Midbrain (tissue), 1 donor: ENCODE measurements at places on chromosomes 4 and X.

GRCh38 chr4:61559396-61559795, 359.3 kb downstream of the ADGRL3 start:
- no peak for DNase-seq

DNA sequence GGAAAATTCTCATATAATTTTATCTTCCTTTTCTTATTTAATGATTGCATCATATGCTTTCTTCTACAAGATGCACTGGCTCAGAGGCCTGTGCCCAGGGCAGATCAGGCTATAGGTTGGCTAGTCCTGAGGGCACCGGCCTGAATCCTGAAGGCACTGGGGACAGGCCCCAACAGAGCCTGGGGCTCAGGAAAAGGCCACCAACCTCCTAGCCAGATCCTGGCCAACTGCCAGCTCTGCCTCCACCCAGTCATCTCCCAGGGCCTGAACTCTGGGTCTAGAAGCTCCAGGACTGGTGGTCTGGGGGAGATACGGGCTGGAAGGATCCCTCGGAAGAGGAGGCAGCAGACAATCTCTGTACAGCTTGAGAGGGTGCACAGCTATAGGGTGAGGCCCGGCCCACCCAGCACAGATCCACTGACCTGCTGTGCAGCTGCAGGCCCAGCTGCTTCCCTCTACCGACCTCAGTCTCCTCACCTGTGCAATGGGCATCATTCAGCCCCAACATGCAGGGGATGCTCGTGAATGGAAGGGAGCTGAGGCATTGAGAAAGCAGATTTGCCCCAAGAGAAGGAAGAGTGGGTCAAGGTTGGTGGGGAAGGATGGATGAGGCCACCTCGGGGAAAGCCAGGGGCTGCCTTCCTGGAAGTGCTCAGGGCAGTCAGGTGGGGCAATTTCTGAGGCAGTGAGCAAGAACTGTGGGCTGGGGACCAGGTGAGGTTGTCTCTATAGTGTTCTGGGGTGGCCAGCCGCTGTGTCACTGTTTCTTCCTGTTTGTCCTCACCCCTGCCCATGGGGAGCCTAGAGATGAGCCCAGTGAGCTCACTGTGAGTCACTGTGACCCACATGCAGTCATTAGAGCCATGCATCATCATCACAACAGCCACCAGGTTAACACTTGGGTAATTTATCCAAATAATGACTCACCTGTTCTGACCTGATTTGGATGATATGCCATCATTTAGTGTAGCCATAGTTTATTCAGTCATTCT, 22.4 kb upstream of the XAGE2 start:
- no peak for DNase-seq

DNA sequence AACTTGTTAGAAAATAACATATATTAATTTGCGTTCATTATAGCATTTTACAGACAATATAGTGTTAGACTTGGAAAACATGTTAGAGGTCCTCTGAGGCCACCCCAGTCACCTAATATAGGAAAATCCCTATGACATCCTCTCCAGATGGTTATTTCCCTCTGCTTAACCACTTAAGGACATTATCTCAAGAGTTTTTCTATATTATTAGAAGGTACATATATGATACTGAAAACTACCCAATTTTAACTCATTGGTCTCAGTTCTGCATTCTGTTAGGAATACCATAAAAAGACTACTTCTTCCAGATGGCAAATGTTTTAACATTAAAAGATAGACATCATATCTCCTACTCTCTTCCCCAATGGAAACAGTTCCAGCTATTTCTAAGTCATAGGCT, 21.4 kb downstream of the PTPN13 start:
- no peak for DNase-seq

GRCh38 chr4:124427095-124427767, 285.3 kb downstream of the ANKRD50 start:
- no peak for DNase-seq

DNA sequence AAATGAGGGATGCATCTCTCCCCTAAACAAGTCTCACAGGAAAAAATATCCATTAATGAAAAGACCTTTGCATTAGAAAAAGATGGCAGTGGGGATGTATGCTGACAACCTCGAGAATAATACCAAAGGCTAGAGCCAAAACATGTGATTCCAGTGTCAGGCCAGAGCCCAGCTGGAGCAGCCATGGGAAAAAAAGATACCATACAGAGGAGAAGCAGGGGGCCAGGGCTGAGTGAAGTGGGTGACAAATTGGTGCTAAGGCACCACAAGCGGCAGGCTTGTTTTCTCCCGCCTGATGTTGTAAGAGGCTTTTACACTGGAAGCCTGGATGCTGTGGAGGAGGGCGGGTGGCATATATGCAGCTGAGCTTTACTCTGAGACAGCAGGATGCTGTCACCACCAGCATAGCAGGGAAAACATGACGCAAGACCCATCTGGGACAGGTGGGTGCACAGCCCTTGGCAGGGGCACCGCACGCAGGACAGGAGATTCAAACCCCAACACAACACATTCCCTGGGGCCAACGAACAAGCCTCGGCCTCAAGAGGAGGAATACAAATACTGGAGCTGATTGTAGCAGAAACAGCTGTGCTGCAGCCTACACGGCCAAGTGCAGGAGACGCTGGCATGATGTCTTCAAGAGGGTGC, 91.9 kb downstream of the TSPAN5 start:
- peak; percentile 80 for DNase-seq

DNA sequence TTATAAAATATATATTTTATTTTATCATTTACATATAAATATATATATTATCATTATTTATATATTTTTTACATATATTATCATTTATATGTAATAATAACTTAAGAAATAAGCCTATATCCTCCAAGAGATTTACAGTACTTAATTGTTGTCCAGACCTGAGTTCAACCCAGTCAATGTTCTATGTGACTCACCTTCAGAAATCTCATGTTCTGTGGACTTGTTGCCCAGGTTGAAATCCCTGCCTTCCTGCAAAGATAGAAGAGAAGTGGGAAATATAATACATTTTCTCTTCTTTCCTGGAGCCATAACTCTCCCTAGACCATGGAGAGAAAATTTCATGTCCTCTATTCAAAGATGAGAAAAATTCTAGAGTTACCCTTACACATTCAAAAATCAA, 247.3 kb downstream of the PARM1 start:
- no peak for DNase-seq

- peak; percentile 43 for DNase-seq
These were observed 12.6 kb downstream of the NOCT start for GRCh38 chr4:139028191-139028661.

GRCh38 chr4:118076958-118077766, 42.9 kb downstream of the NDST3 start:
- DNase-seq: no peak

DNA sequence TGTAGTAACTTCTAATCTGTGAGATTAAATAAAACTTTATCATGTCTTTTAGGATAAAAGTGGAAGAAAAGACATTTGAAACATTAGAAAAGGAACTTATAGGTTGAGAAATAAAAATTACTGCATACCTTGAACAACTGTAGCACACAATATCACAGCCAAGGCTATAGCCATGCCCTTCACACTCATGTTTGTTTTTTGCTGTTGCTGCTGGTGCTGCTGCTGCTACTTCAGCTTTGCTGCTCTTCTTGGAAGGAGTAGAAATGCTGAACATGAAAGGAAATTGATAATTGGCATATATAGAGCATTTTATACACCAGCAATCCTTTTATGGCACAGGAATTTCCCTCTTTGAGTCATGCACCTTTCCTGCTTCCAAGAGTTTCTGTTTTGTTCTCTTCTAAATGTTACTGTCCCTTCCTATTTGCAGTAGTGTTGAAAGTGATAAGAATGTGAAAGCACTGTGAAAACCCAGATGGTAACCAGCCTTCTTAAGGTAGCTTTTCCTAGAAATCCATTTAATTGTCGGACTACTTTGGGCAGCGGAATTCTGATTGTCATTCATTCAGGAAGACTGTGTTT, at the start of gene CXCL11:
Gene CXCL11, minus strand, starts transcription at position 272 of the 582 bp plus-strand sequence. Its CDS starts 83 bp downstream, at position 189.
- DNase-seq: no peak

GRCh38 chrX:17588303-17588702, 149.0 kb upstream of the SCML1 start:
- no peak for DNase-seq

- no peak for DNase-seq
These were observed 3.1 kb downstream of the LEF1 start for GRCh38 chr4:108165586-108165985.

- no peak for DNase-seq
These were observed 81.6 kb upstream of the MED14 start for GRCh38 chrX:40816906-40817305.

- DNase-seq: no peak
These were observed 57.2 kb downstream of the NHS start for GRCh38 chrX:17432158-17432557.

GRCh38 chrX:97158269-97158668, 274.6 kb downstream of the RPA4 start:
- no peak for DNase-seq

GRCh38 chr4:152850377-152850776, 70.6 kb downstream of the ARFIP1 start:
- DNase-seq: no peak

GRCh38 chr4:143054971-143055370, 129.7 kb upstream of the USP38 start:
- no peak for DNase-seq

GRCh38 chr4:75385106-75385505, 129.1 kb downstream of the RCHY1 start:
- no peak for DNase-seq

- peak; percentile 57 for DNase-seq
These were observed 177.1 kb downstream of the CBR4 start for GRCh38 chr4:168832763-168833575.

DNA sequence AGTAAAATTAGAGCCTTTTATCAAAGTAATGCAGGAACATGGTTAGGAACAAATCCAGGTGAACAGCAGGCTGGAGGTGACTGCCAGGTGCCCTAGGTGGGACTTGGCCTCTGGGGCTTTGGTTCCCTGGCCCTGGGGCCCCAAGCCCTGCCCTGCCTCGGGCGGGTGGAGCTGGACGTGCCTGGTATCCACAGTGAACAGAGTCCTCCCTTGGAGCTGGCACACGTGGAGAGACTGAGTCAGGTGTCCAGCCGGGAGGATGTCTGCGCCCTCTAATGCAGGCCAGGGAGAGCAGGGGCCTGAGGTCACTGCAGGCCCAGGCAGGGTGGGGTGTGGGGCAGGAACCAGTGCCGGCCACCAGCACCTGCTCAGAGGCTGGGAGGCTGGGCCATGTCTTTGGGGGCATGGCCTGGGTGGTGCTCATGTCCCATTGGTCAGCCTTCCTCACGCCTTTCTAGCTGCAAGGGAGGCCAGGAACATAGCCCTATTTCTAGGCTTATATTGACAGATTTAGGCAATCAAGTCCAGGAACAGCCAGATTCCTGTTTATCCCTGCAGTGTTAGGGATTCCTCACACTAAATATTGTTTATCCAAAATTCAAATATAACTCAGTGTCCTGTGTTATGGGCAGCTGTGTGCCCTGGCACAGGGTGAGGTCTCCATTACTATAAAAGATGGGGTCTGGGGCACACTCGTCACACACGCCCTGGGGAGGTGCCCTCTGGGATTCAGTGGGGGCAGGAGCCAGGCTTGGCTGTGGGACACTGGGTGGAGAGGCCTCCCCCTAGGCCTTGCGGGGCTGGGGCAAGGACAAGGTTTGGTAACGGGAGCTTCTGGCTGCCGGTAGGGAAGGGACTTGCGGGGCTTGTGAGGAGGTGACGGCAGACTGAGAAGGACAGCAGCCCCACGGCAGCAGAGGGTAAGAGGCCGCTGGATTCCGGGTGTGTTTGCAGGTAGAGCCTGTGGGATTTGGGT, 14.3 kb upstream of the NAT8L start:
- no peak for DNase-seq

DNA sequence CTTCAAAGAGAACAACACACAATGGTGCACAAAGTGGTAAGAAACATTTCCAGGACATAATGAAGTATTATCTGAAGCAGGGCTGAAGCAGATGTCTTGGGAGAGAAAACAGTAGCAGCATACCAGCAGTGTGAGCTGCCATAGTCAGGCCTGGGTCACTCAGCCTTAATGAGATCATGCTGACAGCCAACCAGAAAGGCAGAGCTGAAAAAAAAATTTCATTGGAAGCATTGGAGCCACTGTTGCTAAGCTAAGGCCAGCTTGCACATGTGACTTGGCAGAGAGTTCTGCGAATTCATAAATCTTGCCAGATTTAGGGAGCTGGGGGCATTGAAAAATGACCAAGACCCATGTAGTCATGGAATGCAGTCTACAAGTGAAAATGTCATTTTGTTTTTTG, 444.0 kb upstream of the PITX2 start:
- DNase-seq: no peak

DNA sequence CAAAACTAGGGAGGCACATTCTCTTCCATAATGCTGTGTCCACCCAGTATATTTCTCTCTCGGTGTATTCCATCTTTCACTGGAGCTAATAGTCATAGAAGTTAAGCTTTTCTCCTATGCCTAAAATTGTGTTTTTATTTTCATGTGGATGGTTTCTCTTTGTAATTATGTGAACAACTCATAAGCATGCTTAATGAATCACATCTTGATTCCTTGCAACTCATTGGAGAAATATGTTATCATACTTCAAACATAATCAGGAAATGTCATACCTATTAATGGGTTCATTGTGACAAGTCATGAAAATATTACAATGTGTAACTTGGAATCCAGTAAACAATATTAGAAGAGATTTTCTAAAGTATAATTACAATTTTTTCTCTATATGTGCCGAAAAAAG, 186.3 kb downstream of the SLC7A11 start:
- DNase-seq: no peak

DNA sequence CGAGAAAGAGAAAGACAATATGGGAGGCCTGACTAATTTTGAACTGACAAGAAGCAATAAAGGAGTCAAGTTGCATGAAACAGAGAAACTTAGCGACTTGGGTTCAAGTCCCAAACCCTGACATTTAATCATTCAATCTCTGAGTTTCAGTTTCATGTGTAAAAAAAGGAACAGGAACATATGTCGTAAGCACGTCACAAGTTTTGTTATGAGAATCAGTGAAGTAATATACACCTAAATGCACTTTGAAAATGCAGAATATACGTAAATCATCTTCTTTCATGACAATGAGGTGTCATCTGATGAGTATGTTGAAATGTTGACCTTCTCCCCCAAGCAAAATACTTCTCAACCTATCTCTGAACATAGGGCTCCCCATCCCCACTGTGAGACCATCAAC, 10.4 kb downstream of the ACOT9 start:
- no peak for DNase-seq

GRCh38 chr4:48116582-48116981, 17.5 kb downstream of the TXK start:
- no peak for DNase-seq

GRCh38 chrX:11765449-11765848, 7.4 kb downstream of the MSL3 start:
- DNase-seq: no peak

DNA sequence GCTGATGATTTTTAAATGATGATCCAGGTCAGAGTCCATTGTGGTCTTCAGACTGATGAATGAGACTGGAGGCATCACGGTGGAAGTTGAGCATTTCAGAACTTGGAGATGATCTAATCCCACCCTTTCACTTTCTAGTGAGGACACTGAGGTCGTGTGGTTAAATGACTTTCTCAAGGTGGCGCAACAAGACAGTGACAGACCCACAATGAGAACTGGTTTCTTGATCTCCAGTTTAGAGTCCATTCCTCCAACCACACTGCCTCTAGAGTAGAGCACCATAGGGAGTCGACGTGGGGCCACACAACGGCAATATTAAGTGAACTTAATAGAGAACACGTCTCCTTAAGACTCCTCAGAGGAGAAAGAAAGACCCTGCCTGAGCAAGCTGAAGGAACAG, 381.0 kb downstream of the UNC5C start:
- DNase-seq: no peak

- DNase-seq: no peak
These were observed 807 bp downstream of the PGRMC1 start for GRCh38 chrX:119236623-119237561.
